Cerebellum (tissue), 4 donors: ENCODE measurements at places on chromosomes 16 and 17. TPM values are rescaled to one million over a fixed set of nuclear protein-coding genes. Genes with fewer than 3 reads are reported as not detected.

Gene CCR7
- not detected for total RNA-seq

Gene NR1D1
- 0.54 TPM for total RNA-seq

Gene SLC5A11
- total RNA-seq = not detected

Gene CDH3
- total RNA-seq = 4.9 TPM

Gene ADAMTS18
- 4.7 TPM for total RNA-seq

Gene NOL3
- 8.3 TPM for total RNA-seq

Gene BCO1
- total RNA-seq = 0.27 TPM

Gene SEBOX
- not detected for total RNA-seq
